ENCODE measurements at places on chromosomes 1 and 21. TPM values are rescaled to one million over a fixed set of nuclear protein-coding genes. Genes with fewer than 3 reads are reported as not detected.

TNFSF4 gene
- total RNA-seq, result 19.4 TPM

NFASC gene
- total RNA-seq, result 10.1 TPM

VHLL gene
- total RNA-seq, result not detected

LEPR gene
- 18.1 TPM for total RNA-seq

ETV3L gene
- total RNA-seq, result not detected

ZSCAN20 gene
- total RNA-seq, result 15.1 TPM

RIPPLY3 gene
- not detected for total RNA-seq

SUCO gene
- 52.5 TPM for total RNA-seq

TNFRSF14 gene
- 4.8 TPM for total RNA-seq

PEAR1 gene
- total RNA-seq, result 13.6 TPM

SNAP47 gene
- 50.0 TPM for total RNA-seq

INKA2 gene
- total RNA-seq, result 1.2 TPM

KDM5B gene
- 109 TPM for total RNA-seq

EPHX1 gene
- total RNA-seq, result 16.6 TPM

HRNR gene
- not detected for total RNA-seq

All from smooth muscle cell of the umbilical artery (primary cell).